Endodermal cell (in vitro differentiated cells): ENCODE measurements at places on chromosomes 2 and 18. TPM values are rescaled to one million over a fixed set of nuclear protein-coding genes. Genes with fewer than 3 reads are reported as not detected.

- no peak overlapping the region for H3K4me3 ChIP-seq
- DNase-seq = no peak
- H3K27me3 ChIP-seq = no peaks in the 10 kb centered on the region
Observed at GRCh38 chr2:235138339-235138738, 186.5 kb downstream of the SH3BP4 start.

DNA sequence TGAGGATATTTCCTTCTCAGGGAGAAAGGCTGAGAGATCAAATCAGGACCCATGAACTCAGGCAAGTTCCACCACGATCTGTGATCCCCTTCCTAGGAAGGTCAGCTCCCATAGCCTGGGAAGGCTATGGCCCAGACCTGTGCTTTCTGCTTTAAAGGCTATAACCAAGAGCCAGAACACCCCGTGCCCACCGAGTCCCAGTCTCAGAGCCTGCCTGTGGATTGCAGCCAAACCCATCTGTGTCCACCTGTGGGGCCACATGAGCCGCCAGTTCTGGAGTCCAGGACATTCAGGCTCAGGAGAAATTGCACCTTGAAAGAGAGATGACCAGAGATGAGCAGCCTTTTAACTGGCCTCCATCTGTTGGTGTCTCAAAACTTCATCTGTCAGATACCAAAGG lies 46.9 kb downstream of the MAL start:
- no peak overlapping the region for H3K27ac ChIP-seq
- no peaks in the 10 kb centered on the region for H3K36me3 ChIP-seq
- H3K4me1 ChIP-seq = no peaks in the 10 kb centered on the region

- H3K27ac ChIP-seq = no peak overlapping the region
- peaks cover 20% of the 10 kb centered on the region for H3K27me3 ChIP-seq
- H3K4me1 ChIP-seq = no peaks in the 10 kb centered on the region
- H3K4me3 ChIP-seq = no peak overlapping the region
Observed at GRCh38 chr2:127125821-127126220, 18.9 kb upstream of the BIN1 start.

DNA sequence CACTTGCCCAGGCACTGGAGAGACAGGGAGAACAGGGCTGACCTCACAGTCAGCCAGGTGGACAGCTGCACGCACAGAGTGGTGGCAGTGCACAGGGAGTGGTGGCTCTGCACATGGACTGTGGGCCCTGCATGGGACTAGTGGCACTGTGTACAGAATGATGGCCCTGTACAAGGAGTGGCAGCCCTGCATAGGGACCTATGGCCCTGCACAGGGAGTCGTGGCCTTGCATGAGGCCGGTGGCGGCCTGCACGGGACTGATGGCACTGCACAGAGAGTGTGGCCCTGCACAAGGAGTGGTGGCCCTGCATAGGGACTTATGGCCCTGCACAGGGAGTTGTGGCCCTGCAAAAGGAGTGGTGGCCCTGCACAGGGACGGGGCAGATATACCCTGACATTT lies 19.1 kb upstream of the STEAP3 start:
- no peak for DNase-seq
- no peaks in the 10 kb centered on the region for H3K4me1 ChIP-seq
- no peaks in the 10 kb centered on the region for H3K36me3 ChIP-seq
- H3K27me3 ChIP-seq = no peaks in the 10 kb centered on the region
- H3K4me3 ChIP-seq = no peak overlapping the region

GRCh38 chr2:157258520-157259326 lies 1.2 kb downstream of the GALNT5 start:
- H3K4me1 ChIP-seq = peaks cover 9% of the 10 kb centered on the region
- no peaks in the 10 kb centered on the region for H3K27me3 ChIP-seq
- H3K27ac ChIP-seq = no peak overlapping the region
- no peaks in the 10 kb centered on the region for H3K36me3 ChIP-seq
- peak; percentile 49 for DNase-seq
- H3K4me3 ChIP-seq = no peak overlapping the region

DNA sequence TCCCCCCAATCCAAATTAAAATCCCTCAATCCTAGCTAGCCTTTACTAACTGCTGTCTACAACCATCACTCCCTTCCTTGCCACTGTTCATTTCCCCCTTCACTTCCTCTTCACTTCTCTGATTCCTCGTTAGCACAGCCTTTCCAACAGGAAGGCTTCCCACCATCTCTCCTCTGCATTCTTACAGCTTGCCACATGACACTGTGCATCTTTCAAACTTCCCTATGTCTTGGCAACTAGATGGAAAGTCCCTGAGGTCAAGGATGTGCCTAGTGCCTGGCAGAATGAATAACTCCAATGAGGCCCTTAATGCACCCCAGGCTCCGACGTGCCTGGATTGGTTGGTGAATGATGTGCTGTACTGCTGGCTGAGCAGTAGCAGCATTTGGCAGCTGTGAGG lies 15.2 kb downstream of the SAP130 start:
- H3K4me3 ChIP-seq = no peak overlapping the region
- H3K27me3 ChIP-seq = no peaks in the 10 kb centered on the region
- H3K27ac ChIP-seq = no peak overlapping the region
- H3K36me3 ChIP-seq = peaks cover 100% of the 10 kb centered on the region
- H3K4me1 ChIP-seq = no peaks in the 10 kb centered on the region

DNA sequence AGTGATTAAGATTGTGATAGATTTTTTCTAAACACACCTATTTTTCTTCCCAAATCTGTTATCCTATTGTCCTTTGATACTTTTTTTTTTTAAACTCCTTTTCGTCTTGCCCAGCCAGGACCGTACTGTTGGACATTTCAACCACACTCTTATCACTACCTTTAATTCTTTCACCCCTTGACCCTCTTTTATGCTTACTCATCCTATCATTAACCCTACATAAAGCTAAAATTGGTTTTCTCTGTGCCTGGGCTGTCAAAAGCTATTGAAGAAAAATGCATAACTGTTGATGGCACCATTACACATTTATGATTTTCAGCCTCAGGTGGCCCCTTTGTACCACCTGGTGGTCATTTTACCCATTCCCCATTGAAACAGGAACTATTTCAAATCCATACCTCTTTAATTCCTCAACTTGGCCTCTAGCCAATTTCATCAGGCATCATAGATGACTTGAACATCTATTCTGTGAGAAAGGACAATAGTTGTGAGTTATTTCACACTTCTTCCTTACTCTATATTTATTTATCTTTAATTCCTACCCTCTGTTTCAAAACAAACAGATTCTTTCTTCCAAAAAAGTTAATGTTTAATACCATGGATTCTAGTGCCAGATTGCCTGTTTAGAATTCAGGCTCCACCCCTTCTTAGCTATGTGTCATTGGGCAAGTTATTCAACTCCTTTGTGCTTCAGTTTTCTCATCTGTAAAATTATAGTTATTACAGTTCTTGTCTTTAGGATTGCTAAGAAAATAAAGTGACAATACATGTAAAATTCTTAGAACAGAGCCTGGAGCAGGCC lies 258.6 kb downstream of the CAMKMT start:
- no peak overlapping the region for H3K4me3 ChIP-seq
- no peak overlapping the region for H3K27ac ChIP-seq
- H3K36me3 ChIP-seq = no peaks in the 10 kb centered on the region

Gene ADRA2B
- 2.3 to 3.8 TPM (median 3.5 TPM) in 3 replicates for total RNA-seq

Gene AGAP1
- 31.6 and 34.7 TPM in 2 replicates for total RNA-seq

Gene IL1B
- not detected in 3 replicates for total RNA-seq

Gene MRPL53
- total RNA-seq = 62.7 to 70.0 TPM (median 65.2 TPM) in 3 replicates

Gene CDH2
- 486 to 682 TPM (median 511 TPM) in 3 replicates for total RNA-seq
